Stimulated activated CD4-positive, alpha-beta T cell treated with anti-CD3 and anti-CD28 coated beads, Interleukin-4, amount 100 ng/mL, for 1 hour (primary cell): ENCODE measurements at places on chromosomes 1 and 21.
A peak's percentile ranks its signal among the peaks of the same experiment; 100 is the strongest.

DNA sequence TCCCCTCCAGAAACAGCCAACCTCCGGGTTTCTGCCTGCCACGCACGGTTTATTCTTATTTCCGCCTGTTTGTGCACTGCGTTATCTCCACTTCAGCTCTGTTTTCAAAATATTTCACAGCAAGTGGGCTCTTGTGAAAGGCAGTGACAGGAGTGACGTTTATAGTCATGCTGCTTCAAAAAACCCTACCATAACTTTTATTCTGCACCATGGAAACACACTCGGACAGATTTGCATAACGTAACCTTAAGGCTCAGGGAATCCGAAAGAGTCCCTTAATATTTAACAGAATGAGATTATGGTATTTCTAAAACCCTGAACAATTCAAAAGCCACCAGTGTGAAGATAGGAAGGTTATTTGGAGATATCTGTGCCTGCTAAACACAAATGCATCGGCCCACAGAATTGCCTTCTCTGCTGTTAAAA, 782 bp upstream of the SDE2 start:
- no peak for DNase-seq

- DNase-seq, result no peak
Observed at GRCh38 chr1:151638812-151639211, 27.0 kb downstream of the SNX27 start.

DNA sequence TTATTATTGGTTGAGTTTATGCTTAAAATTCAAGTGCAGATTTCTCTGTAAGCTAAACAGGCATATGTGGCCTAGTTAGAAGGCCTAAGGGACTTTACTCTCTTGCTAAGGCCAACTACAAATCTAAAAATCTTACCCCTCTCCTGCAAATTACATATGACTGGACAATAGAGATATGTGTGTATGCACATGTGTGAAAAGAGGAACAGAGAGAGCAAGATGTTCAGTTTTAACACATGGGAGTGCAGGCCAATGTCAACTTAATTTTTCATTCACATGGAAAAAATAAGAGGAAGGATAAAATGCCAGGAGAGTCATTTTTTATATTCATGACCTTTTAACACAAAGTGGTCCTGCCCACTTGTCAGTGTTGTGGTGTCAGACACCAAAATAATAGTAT, 8.5 kb downstream of the OR10K2 start:
- no peak for DNase-seq

DNA sequence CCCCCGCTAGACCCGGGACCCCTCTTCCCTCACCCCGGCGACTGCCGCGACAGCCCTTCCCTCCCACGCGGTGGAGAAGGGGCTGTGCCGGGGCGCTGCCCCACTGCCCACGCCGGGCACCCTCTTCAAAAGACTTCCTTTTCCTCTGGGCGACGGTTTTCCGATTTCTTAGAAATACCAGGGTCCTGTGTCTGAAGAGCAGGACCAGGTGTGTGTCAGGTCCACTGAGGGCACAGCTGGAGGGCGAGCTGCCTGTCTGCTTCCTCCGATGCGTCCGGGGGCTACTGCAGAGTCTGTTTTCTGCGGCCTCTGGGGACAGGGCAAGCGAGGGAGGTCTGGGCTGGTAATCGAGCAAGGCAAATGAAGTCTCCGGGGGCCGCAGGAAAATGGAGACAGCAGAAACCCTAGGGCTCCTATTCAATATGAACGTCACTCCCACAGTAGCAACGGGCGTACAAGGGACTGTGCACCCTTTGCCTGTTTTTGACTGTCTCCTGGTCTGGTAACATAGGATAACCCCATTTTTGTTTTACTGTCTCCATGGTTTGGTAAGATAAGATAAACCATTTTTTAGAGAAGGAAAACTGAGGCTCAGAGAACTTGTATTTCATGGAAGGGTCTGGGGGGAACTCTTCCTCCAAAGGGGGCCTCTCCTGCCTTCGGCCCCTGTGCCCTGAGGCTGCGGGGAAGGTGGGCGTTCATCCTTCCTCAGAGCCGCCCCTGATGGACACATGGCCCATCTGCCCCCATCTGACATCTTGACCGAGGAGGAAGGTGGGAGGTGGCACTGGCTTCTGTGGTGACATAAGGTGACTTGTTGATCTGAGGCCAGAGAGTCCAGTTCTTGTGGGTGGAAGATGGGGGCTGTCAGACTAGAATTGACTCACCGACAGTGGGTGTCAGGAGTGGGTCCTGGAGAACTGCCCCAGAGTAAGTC, 970 bp downstream of the TNFRSF1B start:
- peak; percentile 40 for DNase-seq

- DNase-seq, result no peak
Observed at GRCh38 chr1:32182060-32182459, 2.6 kb downstream of the TXLNA start.

DNA sequence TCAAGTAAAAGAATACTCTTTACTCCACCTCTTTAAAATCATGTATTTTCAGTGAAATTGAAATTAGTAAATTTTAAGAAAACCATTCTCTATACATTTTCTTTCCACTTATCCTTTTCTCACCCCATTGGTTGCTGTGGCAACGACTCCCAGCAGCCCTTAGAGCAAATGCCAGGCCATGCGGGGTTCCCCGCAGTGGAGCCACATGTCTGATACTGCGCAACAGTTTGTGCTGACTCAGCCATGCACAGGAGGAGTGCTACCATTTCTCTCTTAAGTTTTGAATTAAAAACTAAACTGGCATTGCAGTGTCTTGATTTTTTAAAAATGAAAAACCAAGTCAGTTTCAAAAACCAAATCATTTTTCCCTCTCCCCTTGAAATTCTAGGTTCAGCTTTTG, 214.1 kb upstream of the L1TD1 start:
- no peak for DNase-seq

DNA sequence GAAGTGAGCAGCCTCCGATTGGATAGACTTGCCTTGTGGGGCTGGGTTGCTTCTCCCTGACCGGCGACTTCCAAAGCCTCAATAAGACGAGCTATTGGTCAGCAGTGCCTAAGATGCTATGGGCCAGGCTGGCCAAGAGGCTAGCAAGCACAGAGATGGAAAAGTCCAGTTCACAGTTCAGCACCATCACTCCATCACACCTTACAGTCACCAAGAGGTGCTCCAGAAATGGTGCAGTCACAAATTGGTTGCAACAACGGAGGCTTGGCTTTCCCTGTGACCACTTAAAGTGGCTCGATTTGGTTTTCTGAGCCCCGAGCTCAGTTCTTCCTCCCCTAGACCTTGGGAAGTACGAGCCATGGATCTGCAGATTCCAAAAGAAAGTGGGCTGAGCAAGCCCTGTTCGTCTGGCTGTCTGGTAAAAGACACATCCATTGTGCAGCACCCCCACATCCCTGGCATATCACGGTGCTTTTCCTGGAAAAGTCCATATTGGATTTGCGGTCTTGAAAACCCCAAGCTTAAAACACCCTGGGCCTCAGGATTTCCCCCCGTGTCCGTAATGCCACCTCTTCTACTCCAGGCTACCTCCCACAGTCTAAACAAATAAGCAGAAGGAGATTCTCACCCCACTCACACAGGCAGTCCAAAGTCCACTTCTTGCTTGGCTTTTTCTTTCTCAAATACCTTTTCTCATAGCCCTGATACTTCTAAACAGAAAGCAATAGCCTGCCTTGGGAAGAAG, 1.3 kb downstream of the SLAMF1 start:
- DNase-seq, result no peak

DNA sequence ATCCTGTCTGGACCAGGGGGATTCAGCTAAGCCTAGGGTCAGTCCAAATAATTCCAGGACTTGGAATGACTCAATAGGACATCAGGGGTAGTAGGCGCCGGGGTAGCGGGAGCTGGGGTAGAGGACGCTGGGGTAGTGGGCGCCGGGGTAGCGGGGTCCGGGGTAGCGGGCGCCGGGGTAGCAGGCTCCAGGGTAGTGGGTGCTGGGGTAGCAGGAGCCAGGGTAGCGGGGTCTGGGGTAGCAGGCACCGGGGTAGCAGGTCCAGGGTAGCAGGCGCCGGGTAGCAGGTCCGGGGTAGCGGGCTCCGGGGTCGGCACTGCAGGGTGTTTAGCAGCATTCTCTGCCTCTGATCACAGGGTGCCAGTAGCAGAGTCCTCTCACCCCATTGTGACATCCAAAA, 248.9 kb downstream of the KCNJ6 start:
- DNase-seq, result no peak

DNA sequence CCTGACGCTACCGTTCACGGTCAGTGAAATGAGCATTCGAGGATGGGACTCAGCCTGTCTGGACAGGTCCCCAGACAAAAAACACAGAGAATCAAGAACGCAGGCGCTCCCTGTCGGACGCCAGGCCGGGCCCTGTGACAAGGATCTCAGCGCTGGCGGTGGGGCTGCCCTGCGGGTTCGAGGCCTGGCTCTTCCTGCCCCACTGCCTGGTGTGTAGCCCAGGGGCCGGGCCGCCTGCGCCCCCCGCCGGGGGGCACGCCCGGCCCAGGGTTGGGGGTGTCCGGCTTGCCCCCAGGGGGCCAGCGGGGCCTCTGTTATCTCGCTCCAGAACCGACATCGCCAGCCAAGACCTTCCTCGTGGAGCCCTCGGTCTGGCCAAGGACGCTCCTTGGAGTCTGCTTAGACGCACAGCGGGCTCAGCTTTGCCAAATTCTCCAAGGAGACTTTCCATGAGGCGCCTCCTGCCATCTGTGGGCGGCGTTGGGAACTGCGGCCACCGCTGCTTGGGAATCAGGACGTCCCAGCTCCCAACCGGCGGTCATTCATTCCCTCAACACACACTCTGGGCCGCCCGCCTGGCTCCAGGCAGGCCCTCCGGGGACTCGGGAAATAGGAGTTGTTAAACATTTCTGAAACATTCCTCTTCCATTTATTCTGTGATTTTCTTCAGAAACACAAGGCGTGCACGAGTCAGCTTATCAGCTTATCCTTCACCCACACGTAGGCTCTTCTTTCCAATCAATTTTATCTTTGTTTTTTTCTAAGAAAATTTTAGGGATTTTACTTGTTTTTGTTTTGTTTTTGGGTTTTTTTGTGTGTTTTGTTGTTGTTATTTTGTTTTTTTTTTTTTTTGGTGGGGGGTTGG, 11.3 kb upstream of the RIPK4 start:
- no peak for DNase-seq

GRCh38 chr1:221268295-221268694, 389.1 kb downstream of the HLX start:
- DNase-seq, result no peak

- no peak for DNase-seq
Observed at GRCh38 chr1:215963040-215963439, 395.9 kb downstream of the KCTD3 start.

GRCh38 chr1:97572561-97572960, 348.3 kb downstream of the DPYD start:
- DNase-seq, result no peak

DNA sequence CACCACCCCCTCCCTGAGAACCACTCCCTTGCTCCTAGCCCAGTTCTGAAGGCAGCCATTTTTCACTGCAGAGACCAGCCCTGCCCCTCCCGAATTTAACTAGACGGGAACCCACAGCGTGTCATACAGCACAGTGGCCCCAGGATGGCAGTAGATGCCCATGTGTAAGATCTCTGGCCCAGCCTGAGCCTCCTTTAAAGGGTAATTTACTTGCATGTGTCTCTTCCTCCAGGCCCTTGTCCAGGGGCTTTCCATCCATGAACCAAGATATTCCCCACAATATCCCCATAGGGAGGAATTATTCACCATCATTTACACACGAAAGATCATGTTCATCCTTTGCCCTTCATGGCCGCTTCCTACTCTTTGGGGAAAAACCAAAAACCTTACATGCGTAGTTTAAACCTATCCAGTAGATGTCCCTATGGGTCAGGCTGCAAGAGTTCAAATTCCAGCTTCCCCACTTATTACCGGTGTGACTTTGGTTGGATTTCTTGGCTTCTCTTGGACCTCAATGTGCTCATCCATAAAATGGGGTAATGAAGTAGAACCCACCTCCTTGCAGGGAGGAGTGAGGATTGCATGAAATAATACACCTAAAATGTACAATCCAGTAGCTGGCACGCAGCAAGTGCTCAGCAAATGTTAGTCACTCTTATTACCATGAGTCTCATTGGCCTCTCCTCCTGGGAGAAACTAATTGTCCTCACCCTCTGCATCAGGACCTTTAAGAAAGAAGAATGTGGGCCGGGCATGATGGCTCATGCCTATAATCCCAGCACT, 4.0 kb upstream of the LACTBL1 start:
- DNase-seq, result peak; percentile 41

- no peak for DNase-seq
Observed at GRCh38 chr1:236907205-236907604, 97.0 kb downstream of the MT1HL1 start.

- no peak for DNase-seq
Observed at GRCh38 chr1:29590583-29591565, 354.6 kb downstream of the PTPRU start.

GRCh38 chr1:6969762-6970161, 184.5 kb downstream of the CAMTA1 start:
- DNase-seq, result no peak

DNA sequence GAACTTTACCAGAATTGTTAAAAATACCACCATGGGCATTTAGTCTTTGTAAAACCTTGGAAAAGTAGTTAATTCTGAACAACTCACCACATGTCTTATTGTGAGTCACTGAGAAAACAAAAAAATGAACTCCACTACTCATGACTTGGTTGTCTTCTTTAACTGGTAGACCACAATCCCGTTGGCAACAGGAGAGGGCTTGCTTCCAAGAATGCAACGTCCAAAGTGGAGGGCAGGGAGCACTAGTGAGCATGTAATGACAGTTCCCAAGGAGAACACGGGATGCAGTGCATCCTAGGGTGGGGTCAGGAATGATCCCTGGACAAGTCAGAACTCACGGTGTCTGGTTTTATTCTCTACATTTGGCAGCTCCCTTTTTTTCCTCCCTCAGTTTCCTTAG, 15.2 kb upstream of the HMCN1 start:
- no peak for DNase-seq

- DNase-seq, result no peak
Observed at GRCh38 chr1:202230939-202231645, 37.5 kb downstream of the LGR6 start.

DNA sequence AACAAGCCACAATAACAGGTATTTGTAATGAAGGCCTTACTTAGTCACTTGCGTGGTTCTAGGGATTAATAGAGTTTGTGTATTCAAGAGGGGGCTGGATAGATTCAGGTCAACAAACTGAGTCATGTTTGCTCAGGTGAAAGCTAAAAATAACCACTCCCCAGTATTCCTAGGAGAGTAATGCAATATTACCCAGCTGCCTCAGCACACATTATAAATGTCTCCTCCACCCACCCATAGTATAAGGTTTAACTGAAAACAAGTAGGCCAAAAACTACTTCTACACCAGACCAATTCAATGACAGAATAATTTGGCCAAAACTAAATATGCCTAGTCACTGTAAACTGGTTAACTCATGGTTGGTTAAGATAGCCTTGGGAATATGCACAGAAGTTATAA, 34.4 kb downstream of the WLS start:
- DNase-seq, result no peak

- no peak for DNase-seq
Observed at GRCh38 chr1:153536671-153537375, 1.0 kb upstream of the S100A6 start.
